ENCODE measurements at places on chromosomes 16 and 17.
A peak's percentile ranks its signal among the peaks of the same experiment; 100 is the strongest.

- no peak for DNase-seq
Observed at GRCh38 chr16:10332241-10332640, 53.6 kb upstream of the ATF7IP2 start.

DNA sequence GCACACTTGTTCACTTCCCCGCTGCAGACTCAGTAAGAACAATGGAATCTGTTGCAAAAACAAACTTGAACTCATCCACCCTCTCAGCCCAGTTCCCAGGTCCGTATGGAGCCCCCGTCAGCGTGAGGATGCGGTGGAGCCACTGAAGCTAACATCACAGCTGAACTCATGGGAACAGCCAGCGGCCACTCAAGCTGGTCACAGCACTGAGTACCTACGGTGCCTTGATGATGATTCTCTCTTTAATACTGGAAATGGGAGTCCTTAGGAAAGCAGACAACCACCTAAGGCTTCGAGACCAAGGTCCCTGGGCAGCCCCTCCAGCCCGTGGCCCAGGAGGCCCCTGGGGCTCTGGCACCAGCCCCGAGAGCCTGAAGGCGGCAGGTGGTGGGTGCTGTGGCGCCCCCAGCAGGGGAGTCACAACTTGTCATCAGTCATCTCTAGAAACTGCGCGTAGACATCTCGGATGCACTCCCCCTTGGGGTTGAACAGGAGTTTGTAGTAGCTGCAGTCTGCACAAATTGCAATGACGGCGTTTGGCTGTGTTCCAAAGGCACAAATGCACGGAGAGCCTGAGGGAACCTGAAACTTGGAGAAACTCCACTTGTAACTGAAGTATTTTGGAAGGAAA is 31.0 kb upstream of the RHOT1 start:
- no peak for DNase-seq

DNA sequence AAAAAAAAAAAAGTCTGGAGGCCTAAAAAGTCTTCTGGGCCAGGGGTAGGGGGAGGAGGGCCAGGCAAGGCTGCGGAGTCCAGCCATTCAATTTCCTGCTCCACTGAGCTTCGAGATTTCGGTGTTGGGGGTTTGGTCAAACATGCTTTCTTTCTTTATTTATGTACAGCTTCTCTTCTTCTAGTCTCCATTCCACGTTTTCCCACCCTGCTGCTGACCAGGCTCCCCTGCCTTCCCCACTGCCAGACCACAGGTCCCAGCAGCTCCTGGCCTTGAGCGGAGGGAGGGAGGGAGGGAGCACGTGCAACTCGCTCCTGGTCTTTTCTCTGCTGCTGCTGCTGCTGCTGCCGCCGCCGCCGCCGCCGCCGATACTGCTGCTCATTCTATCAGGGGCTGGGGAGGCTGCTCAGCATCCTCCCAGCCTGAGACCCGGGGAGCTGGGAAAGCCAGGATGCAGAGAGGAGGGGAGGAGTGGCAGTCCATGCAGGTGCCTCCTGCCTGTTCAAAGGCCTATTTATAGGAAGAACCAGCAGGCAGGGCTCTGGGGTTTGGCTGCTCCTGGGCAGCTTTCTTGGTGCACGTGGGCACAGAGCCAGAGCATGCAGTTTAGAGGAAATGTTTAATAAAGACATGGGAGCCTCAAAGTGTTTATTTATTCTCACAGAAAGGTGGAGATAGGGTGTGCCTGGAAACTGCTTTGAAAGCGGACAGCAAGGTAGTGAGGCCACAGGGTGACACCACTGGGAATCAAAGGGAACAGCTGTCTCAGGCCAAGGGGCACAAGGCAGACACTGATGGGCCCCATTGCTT is 23.4 kb upstream of the ZFHX3 start:
- no peak for DNase-seq

- no peak for DNase-seq
Observed at GRCh38 chr17:28527859-28528258, 21.7 kb downstream of the FOXN1 start.

DNA sequence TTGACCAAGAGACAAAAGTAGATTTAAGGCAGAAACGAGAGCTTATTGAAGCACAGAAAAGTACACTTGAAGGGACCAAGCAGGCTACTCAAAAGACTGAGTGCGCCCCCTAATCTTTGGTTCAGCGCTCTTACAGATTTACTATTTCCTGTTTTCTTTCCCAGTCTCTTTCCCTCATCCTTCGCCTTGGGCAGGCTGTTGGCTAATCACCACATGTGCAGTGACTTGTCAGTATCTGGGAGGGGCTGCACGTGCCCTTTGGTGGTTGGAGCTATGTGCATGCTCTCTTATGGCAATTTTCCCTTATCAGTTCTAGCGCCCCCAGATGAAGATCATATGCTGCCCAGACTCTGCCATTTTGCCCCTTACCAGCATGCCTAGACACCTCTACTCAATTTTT is 35.4 kb upstream of the SHISA6 start:
- DNase-seq = no peak

DNA sequence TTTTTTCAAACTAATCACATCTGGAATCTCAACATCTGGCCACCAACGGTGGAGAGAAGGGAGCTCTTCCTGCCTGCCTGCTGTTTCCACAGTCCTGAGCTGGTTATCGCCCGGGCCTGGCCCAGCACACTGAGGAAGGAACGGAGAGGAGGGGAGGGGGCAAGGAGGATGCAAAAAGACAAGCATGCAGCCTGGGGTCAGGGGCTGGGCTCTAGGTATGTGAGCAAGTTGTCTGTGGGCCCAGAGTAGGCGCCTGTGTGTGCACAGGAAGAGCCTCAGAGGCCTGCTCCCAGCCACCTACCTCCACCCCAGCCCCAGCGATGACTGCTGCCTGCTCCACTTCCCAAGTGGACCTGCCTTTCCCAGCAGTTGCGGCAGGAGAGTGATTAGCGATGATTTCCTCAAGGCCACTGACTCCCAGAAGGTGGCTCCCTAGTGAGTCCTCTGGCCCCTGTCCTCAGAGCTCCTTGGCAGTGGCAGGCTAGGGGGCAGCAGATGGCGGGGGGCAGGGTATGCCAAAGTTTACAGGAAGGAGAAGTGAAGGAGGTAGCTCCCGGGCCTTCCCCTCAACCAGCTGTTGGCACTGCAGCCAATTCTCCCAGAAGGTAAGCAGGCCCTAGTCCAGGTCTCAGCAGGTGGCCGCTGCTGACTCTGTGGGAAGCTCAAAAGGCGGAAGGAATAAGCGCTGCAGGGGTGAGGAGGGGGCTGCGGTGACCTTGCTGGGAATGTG is 27.0 kb upstream of the RASD1 start:
- DNase-seq = no peak

- DNase-seq = no peak
Observed at GRCh38 chr17:35542990-35543389, 5.5 kb upstream of the SLFN12L start.

DNA sequence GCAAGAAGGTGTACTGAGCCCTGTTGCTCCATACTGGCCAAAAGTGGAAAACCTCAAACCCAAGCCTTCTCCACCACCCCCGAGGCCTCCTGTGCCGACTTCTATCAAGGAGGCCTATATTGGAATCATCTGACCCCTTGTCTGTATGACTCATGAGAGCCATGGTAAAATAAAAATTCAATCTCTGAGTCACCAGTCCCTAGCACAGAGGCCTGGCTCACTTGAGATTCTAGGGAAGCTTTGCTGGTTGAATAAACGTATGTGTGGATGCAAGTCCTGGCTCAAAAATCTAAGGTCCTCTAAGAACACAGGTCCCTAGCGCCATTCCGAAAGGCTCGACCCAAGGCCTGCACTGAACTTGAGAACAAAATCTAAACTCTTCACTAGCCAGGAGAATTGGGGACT is 15.0 kb downstream of the NSMCE1 start:
- DNase-seq = no peak

- no peak for DNase-seq
Observed at GRCh38 chr17:77409282-77410161, 268.8 kb downstream of the SEC14L1 start.

GRCh38 chr17:42798383-42799380 is at the start of the genes CNTD1 and COA3:
Gene CNTD1 (plus strand): TSS chr17:42798861. CDS start chr17:42799068, 207 bp downstream.
Gene COA3 (minus strand): TSS chr17:42798704. CDS start chr17:42798681, 23 bp downstream.
- peak; percentile 53 for DNase-seq
